WERI-Rb-1 (cell line): ENCODE measurements at places on chromosomes 4 and X.

GRCh38 chrX:131734621-131735020, 190.7 kb downstream of the OR13H1 start:
- DNase-seq, result no peak

DNA sequence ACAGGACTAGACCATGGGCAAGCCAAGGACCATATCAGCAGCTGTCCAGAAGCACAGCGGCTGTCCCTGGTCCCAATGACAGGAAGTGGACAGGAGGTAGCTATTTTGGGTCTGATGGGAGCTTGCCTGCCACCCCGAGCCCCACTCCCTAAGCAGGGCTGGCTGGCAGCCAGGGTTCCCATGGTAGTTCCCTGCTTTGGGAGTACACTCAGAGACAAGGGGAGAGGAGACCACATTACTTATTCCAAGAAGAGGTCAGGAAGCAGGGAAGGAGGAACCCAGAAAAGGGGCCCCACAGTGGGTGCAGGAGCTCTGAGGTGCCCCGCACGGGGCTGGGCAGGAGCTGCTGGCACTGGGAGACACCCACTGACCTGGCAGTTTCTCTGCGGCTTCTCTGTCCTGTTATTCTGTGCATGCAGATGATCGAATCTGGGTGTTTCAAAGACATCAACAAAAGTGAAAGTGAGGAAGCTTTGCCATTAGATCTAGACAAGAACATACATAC, 36.3 kb downstream of the HTT-AS start:
- DNase-seq, result no peak

- DNase-seq, result no peak
Observed at GRCh38 chr4:30753316-30753715, 33.1 kb downstream of the PCDH7 start.

DNA sequence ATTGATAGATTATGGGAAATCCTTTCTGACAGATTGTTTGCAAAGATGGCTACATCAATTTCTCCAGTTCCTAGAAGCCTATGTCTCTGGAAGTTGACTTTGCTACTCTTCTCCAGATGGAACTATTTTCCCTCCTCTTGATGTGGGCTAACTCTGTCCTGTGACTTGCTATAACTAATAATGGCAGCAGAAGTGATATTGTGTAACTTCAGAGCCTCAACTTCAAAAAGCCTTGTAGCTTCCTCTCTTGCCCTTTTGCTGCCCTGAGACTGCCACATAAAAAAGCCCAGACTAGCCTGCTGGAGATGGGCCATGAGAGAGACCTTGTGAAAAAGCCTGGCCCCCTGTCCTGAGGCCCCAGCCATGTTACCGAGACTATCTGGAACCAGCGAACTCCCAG, 210.7 kb upstream of the SLC7A11 start:
- DNase-seq, result no peak

DNA sequence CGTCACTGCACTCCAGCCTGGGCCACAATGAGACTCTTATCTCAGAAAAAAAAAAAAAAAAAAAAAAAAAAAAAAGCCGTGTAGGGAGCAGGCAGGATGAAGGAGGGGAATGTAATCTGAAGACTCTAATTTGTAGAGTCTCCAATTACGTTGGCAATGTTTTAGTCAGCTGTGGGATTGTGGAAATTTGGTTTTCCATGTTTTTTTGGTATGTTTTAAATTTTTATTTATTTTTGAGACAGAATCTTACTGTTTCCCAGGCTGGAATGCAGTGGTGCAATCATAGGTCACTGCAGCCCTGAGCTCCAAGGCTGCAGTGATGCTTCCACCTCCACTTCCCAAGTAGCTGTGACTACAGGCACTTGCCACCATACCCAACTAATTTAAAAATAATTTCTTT, 56.5 kb downstream of the NSD2 start:
- DNase-seq, result no peak

GRCh38 chrX:24760363-24761000, 66.8 kb downstream of the POLA1 start:
- no peak for DNase-seq

DNA sequence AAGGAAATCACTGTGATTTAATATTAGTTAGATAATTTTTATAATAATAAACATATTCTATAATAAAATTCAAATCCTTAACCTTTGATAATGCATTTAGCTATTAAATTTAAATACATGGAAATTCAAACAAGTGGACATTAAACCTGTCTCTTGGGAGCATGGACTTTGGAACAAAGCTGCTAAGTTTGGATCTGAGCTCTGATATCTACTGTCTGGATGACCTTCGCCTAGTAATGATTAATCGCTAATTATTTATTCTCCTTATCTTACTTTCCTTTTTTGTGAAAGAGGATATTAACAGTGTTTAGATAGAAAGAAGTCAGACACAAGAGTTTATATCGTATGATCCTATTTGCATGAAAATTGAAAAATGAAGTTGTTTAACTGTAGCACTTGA, 980.9 kb downstream of the FSTL5 start:
- DNase-seq, result no peak

GRCh38 chr4:177405508-177405907, 36.7 kb downstream of the AGA start:
- DNase-seq, result no peak

GRCh38 chrX:17960891-17961290, 99.8 kb upstream of the RAI2 start:
- DNase-seq, result no peak

DNA sequence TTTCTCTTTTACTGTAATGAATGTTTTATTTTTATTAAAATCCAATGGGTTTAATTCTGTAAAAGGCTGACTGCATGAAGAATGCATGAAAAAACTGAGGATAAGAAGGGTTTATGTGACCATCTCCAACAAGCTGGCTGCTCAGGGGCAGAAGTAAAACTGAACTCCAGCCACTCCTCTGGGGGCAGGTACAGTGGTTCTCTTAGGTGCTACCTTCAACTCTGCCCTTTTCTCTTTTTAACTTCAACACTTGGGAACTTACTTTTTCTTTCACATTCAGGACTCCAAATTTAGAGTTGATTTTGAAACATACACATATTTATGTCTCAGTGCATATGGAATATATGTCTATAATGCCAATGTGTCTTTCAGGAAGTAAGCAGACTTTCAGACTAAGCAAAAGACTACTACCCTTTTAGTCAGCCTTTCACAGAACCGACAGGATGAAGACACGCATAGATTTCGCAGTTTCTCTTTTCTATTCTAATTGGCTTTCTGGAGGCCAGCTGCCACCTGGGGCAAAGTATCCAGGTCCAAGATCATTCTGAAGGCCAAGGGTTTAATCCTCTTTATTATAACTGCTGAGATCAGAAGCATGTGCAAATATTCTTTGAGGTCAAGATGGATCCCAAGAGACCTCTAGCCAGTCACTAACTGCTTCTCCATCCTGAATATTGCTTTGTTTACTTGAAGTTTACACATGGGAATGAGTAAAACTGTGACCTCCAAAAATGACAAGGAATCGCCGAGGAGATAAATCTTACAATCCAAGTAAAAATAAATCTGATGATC, 30.7 kb downstream of the HS3ST1 start:
- DNase-seq, result peak; percentile 33

DNA sequence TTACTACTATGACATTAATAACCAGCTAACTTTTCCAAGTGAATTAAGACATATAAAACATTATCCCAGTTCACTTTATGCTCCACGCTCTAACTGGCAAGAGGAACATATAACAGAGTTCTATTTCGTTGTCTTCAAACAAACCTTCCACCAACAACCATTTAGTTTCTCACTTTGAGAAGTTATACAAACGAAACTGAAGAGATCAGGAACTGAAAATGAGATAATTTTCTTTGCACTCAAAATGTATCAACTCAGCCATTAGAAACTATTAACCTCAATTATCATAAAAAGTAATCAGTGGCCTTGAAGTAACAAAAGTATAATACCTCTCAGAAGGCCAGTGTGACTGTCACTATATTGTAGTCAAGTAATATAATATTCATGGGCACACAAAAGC, 70.1 kb downstream of the CHM start:
- DNase-seq, result no peak

- no peak for DNase-seq
Observed at GRCh38 chrX:4373791-4374190, 660.3 kb upstream of the PRKX start.

DNA sequence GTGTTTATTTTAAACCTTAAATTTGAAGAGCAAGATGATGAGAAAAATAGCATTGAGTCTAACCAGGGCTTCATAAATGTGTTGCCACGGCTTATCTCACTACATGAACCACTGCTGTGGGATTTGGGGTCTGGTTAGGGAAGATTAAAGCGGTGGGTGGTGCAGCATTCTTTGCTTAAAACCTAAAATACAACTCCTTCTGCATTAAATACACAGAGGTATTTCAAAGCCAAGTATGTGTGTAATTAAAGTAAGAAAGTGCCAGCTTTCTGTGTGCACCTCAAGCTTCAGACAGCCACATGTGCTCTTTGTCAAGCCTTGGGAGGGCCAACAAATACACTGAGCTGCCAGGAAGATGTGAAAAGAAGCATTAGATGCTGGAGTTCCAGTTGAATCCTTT, 128.0 kb downstream of the CPE start:
- DNase-seq, result no peak

DNA sequence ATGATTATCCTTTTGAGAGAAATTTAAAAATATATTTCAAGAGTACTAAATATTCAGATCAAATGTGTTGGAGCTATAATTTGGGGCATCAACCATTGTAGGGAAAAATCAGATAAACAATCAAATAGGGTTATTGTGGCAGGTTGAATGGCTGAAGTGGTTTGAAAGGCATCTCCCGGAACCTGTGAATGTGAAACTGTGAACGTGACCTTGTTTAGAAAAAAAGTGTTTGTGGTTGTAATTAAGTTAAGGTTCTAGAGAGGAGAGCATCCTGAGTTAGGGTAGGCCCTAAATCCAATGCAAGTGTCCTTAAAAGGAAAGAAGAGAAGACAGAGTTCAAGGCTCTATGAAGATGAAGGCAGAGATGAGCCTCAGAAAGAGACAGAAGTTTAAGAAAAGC, 37.4 kb downstream of the ADGRA3 start:
- no peak for DNase-seq

DNA sequence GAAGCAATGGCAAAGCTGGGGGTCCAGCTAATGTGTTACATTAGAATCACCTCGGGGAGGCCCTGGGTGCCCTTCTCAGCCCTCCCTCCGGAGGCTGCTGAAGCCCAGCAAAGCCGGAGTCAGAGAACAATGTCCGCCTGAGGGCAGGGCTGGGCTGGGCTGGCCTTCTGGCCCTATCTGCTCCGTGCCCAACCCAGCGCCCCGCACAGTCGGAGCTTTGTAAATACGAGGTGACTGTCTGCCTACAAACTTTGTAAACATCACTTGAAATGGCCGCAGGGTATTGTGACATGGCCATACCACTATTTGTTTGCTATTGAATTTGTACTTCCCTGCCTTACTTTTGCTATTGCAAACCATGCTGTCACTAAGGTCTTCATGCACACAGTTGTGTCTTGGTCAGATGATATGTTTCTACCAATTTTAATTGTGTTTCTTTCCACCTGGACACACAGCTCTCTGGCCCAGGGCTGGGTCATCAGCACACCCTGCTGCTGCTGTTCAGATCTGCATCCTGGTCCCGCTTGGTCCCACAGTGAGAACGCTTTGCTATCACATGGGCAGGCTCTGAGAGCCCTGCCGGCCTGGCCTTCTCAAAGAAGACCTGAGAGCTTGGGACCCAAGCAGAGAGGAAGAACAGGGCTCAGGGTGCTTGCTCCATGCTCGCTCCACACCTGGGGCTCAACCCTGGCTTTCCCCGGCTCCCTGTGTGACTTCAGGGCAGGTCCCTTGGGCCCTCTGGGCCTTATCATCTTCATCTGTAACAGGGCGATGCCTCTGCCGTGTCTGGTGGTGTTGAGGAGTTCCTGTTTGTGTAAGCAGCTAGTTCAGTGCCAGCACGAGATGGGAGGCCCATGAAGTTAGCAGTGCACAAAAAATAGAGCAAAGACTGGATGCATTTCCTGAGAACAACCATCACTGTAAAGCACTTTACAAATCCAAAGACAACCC, 2.3 kb downstream of the S100P start:
- DNase-seq, result no peak

GRCh38 chr4:166128403-166128802, 255.4 kb downstream of the TLL1 start:
- DNase-seq, result no peak

DNA sequence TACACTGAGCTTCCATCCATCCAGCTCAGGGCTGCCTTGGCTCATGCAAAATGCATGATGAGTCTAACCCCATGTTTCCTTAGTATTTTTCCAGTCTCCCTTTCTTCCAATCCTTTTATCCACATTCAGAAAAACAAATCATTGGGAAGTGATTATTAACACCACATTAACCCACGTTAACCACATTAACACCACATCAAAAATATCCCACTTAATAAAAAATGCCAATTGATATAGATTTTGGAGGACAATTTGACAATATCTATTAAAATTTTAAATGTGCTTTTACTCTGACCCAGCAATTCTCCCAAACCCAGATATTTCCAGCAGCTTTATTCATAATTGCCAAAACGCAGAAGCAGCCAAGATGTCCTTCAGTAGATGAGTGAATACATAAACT, 75.6 kb upstream of the SRD5A3 start:
- no peak for DNase-seq

DNA sequence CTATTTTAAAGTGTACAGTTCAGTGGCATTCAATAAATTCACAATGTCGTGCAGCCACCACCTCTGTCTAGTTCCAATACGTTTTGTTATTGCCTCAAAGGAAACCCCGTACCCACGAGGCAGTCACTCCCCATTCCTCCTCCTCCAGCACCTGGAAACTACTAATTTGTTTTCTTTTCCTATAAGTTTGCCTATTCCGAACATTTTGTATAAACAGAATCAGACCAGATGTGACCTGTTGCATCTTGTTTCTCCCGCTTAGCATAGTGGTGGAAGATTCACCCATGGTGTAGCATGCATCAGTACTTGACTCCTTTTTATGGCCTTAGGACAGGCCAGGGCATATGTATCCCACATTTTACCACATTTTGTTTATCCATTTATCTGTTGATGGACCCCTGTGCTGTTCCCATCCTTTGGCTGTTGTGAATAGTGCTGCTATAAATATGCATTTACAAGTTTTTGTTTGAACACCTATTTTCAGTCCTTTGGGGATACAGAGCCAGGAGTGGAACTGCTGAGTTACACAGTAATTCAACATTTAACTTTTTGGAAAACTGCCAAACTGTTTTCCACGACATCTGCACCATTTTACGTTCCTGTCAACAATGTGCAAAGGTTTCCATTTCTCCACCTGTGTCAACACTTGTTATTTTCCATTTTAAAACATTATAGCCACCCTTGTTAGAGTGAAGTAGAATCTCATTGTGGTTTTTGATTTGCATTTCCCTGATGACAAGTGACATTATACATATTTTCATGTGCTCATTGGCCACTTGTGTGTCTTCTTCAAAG, 57.8 kb upstream of the STX18 start:
- no peak for DNase-seq

DNA sequence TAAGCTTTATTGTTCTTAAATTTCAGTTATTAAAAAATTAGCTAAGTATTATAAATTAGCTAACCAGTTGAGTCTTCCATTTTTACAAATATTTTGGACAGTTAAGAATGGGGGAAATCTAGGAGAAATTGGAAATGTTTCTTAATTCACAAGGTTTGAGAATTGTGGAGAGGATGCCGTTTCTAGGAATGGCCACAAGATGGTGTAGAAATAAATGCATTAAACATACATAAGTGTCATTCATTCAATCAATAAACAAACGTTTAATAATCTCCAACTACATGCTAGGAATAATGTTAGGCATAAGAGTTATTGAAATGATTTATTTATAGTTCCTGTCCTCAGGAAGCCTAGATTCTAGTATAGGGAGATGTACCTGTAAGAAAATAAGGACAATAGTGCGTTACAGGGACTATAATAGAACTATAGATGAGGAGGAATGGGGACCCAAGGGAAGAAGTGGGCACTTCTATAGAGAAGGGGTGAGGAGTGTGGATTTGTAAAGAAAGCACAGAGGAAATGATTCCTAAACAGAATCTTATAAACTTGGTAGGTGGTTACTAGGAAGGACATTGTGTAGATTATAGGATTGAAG, 195.7 kb upstream of the ANK2 start:
- no peak for DNase-seq
